ENCODE measurements at places on chromosomes 3 and 15.

GRCh38 chr3:53863145-53863544 is 16.8 kb downstream of the IL17RB start:
- DNase-seq, result no peak

DNA sequence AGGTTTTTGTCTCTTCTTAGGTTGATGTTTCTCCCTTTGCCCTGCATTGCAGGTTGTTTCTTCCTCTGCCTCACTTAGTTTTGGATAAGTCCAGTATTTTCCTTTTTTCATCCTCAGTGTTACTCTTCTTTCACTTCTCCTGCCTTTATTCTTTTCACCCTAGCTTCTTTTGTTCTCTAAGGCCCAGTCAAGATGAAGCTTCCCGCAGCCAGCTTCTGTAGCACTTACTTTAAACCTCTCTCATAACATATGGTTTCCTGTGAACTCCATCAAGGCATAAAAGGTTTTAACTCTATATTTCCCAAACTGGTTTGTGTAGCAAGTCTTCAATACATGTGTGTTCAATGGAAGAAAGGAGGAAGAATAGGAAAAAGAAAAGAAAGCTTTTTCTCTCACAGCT is 54.1 kb downstream of the TP63 start:
- DNase-seq, result no peak

DNA sequence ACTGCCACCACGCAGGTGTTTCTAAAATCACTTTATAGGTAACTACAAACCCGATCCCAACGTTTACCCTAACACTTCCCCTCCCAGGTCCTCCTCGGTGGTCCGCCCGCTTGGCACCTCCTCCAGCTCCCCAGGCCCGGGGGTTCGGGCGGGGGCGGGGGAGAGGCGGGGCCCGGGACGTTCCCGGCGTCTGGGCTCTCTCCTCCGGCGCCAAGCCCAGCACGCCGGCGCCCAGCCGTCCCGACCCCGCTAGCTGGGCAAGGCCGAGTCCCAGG is 562 bp downstream of the CGGBP1 start:
- DNase-seq, result no peak

DNA sequence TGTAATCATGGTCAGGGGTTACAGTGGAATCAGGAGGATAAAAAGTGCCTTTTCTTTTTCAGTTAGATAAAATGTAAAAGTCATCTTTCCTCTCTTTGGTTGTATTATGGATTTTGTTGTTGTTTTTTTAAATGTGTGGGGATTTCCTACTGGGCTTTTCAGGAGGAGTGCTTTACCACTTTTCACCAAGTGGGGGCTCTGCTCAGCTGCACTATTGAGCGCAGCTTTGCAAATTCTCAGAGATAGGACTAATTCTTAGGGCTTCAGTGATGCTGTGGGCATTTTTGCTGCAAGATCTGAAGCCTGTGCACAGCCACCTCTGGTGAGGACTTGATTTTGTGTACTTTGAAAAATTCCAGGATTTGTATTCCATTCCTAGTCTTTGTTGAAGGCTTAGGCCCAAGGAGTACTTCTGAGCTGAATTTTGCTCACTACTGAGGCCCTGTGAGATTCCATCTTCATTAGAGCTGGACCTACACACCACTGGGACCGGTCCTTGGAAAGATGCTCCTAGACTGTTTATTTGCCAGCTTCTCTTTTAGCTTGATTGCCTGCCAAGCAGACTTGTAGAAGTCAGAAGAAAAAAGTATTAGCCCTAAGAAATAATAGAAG is 7.5 kb downstream of the GNB5 start:
- DNase-seq, result no peak

DNA sequence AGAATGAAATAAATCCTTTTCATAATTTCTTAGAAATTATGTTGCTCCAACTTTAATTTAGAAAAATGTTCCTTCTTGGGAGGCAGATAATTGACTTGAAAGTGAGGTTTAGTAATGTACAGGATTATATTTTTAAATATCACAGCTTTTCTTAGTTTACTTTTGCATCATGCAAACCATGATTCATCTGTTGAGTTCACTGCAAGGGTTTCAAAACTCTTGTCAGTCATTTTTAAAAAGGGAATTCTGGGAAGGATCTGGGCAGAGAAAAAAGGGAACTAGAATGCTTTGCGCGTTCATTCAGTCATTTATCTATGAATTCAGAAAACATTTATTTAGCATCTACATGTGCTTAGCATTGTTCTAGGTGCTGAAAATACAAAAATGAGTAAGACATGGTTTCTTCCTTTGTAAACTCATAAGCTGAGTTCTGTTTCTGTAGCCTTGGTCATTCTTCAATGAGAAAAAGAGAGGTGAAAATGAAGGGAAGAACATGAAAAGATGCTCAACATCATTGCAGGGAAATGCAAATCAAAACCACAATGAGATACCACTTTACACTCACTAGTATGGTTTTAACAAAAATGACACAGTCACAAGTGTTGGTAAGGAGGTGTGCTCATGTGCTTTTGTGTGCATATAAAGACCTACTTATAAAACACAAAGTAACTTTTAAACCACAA is 209.1 kb downstream of the NR1D2 start:
- DNase-seq, result no peak

DNA sequence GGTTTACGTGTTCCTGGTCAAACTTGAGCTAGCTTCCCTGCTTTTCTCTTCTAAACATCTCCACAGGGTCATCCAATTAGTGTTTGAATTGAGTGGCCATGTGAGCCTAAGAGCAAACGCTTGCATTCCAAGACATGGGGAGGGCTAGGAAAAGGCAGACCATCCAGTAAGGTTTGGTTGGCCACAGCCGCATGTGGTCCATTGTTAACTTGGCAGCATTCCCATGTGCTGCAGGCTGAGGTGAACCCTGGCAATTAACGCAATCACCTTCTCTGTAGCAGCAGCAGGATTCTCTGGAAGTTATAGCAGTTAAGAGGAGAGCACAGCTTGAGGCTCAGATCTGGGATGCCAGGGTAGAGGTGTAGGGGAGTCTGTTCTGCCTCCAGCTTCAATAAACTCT is 502.2 kb upstream of the LMCD1 start:
- no peak for DNase-seq

DNA sequence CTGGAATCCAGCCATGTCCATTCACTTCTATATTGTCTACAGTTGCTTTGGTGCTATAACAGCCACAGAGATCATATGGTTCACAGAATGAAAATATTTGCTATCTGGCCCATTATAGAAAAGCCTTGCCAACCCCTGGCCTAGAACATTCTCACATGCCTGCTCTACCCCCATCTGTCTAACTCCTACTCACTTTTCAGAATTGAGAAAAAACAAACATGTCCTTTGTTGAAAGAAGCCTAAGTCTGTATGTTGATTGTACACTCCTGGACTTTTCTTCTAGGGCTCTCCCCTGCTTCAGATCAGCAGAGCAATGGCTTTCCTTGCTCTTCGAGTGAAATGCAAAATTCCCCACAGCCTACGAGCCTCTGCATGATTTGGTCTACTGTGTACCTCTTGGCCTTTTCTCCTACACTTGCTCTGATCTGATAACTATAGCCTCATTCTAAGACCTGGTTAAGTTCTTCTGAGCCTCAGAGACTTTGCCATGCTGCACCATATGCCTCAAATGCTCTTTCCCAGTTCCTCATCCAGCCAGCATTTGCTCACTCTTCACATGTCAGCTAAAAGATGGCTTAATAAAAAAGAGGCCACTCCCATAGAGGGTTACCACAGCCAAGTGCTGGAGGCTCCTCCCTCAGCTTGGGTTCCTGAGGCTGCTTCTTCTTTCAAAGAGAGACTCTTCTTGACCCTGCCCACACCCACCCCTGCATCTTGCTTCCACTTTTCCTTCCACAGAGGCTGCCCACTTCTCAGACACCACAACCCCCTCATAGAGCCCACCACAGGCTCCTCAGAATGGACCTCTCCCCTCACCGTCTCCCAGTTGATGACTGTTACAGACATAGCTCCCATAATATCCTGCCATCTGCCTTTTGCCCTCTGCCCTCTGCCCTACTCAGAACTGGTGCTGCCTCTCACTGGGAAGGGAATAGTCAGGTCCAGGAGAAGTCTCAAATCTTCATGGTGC is 22.9 kb upstream of the DCLK3 start:
- DNase-seq, result no peak

DNA sequence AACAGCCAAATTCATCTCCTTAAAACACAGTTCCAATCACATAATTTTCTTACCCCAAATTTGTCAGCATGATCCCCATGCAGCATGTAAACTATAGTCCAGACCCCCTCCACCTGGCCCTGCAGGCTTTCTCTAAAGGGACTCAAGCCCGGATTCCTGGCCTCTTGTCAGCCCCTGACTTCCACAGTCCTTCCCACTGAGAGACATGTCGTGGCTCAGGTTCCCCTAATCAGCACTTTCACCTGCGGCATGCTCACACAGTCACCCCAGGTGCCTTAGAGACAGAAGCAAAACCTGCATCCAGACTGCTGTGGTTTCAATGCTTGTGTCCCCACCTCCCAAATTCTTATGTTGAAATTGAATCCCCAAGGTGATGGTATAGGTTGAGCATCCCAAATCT is 372.7 kb upstream of the ATP10A start:
- no peak for DNase-seq

DNA sequence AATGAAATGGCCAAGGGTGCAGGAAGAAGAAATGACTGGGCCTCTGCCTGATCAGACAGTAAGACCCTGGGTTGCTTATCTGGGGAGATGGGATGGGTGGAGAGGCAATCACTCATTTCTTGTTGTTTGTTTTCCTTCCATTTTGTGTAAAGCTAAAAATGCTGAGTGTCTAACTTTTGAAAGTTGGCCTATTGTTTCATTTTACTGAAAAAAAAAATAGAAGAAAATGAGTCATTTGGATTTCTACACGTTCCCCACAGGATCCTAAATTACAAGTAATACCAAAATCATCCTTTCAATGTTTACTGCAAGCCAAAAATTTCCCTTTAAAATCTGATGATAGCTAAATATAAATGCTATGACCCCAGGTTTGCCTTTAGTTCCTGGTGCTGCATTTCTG is 30.6 kb downstream of the PTX3 start:
- no peak for DNase-seq

- DNase-seq, result no peak
Measured at GRCh38 chr3:107718547-107718946, 195.8 kb downstream of the BBX start.

GRCh38 chr3:33006571-33007286 is 55.3 kb downstream of the CCR4 start:
- no peak for DNase-seq

DNA sequence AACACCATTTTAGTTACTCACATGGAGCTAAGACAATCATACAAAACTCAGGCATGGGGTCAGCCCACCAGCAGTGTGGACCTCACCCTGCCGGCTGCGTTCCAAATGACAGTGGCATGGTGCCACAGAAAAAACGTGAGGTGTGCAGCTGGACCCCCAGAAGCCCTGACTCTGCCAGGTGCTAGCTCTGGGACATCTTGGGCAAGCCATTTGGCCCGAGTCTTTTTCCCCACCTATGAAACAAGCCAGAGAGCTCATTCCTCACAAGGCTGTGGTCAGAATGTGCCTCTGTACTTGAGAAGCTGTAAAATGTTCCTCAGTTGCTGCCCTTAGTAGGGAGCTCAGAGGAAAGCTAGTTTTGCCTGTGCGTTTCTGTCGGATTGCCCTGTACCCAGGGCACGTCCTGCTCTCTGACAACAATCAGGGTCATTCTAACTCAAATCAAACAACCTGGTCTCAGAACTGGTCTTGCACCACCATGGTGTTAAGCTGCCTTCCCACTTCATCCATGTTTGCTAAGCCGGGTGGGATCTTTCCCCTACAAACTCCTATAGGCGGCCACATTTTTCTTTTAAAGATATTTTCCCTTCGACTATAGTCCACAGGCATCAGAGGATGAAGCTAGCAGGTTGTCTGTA is 44.9 kb downstream of the LIPC start:
- DNase-seq, result no peak

GRCh38 chr15:70531576-70531975 is 231.8 kb downstream of the UACA start:
- no peak for DNase-seq

GRCh38 chr3:38545983-38546382 is 49.8 kb downstream of the EXOG start:
- no peak for DNase-seq

DNA sequence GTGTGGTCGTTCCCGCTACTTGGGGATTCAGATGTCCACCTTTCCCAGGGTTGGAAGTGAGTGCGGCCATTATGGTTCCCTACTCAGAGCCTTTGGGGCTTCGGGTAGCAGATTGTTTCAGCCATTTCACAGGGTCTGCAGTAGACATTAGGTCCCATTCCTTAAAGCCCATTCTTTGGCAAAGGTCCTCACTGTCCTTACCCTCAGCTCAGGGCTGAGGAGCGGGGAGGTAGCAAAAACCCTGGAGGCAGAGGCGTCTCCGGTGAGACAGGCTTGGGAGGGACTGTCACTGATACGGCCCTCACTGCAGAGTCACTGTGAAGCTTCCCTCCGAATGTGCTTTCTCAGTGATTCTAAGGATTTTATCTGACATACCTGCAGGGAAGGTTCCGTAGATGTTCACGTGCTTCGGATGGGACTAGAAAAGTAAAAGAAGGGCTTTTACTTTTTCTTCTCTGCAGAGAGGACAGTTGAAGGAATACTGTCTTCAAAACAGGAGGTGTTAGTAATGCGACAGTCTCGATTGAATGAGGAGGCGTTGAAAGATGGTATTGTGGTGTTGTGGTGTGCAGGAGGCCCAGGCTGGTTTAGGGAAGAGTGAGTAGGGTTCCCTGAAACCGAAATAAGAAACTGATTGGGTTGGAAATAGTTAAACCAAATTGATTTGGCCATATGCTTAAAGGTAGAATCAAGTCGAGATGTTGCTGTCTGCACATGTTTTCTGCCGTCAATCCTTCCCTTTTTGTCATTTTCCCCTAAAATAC is 630 bp downstream of the ATP6V1A start:
- DNase-seq, result no peak

GRCh38 chr15:95025924-95026728 is 794.8 kb downstream of the MCTP2 start:
- peak; percentile 11 for DNase-seq

DNA sequence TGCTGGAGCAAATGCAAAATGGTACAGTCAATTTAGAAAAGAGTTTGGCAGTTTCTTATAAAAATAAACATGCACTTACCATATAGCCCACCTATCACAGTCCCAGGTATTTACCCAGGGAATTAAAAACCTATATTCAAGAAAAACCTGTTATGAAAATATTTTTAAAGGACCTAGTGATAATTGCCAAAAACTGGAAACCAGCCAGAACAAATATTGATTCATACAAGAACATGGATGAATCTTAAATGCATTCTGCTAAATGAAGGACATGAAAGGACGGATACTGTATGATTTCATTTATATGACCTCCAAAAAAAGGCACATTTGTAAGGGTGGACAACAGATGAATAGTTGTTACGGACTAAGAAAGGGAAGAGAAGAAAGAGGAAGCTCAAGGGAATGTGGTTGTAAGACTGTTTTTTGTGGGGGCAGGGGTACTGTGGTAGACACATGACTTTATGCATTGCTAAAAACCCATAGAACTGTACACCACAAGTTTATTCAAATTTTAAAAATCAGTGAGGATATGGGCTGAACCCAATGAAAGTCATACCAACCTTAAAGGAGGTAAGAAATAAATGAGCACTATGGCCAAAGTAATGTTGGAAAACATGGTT is 61.0 kb downstream of the ZBBX start:
- DNase-seq, result no peak

GRCh38 chr3:194057570-194058188 is 78.3 kb upstream of the HES1 start:
- DNase-seq, result no peak

- DNase-seq, result no peak
Measured at GRCh38 chr15:59388670-59389069, 16.0 kb upstream of the MYO1E start.

All from brain pericyte (primary cell).